GM13977 (cell line): ENCODE measurements at places on chromosomes 7 and 10.
A peak's percentile ranks its signal among the peaks of the same experiment; 100 is the strongest.

DNA sequence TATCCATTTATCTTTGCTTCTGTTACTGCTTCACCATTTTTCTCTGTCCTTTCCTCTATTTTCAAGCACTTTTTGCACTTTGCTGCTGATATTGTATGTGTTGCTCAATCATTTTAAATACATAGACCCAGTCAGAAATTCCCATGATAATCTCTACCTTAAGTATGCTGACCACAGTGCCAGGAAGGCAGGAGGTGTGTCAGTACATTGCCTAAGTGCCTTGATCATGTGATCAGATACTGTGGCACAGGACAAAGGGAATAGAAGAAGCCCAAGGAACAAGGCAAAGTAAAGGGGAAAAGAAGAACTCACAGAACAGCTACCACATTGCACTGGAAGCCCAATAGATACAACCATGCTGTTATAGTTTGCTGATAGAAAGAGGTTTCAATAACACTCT lies 53.7 kb upstream of the CD36 start:
- DNase-seq: no peak

DNA sequence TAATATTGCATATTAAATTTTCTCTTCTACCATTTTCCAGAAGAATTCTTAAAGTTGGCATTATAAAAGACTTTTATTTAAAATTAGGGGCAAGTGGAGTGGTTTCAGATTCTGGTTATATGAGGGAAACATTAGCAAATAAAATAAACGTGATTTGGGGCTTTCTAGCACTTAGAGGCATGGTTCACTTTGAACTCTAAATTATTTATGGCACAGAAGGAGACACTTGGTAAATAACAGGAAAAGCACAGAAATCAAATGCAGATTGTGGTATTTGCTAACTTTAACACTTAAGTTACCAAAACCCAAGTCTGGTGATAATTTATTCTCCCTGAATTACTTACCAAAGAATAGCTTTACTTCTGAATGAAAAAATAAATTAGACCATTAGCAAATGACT lies 134.5 kb upstream of the ETV1 start:
- DNase-seq: no peak

GRCh38 chr10:6823770-6824169 lies 243.7 kb upstream of the PRKCQ start:
- DNase-seq: no peak

DNA sequence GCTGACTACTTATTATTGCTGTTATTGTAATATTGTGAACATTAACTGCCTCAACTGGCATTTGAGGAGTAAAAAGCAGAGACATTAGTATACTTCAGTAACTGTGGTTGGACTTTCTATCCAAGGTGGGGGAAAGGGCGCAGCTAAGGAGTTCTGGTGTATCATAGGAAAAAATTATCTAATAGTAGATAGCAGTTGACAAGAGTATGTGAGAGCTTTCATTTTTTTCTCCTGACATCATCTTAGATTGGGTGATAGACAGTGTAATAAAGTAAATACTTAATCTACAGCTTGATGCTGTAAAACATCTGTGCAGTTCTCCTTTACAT lies 68.9 kb downstream of the PHTF2 start:
- DNase-seq: no peak

- DNase-seq: no peak
These were observed 4.1 kb upstream of the PRSS1 start for GRCh38 chr7:142745091-142745635.

- DNase-seq: peak; percentile 84
These were observed 82.1 kb upstream of the PDGFA start for GRCh38 chr7:601595-602340.

DNA sequence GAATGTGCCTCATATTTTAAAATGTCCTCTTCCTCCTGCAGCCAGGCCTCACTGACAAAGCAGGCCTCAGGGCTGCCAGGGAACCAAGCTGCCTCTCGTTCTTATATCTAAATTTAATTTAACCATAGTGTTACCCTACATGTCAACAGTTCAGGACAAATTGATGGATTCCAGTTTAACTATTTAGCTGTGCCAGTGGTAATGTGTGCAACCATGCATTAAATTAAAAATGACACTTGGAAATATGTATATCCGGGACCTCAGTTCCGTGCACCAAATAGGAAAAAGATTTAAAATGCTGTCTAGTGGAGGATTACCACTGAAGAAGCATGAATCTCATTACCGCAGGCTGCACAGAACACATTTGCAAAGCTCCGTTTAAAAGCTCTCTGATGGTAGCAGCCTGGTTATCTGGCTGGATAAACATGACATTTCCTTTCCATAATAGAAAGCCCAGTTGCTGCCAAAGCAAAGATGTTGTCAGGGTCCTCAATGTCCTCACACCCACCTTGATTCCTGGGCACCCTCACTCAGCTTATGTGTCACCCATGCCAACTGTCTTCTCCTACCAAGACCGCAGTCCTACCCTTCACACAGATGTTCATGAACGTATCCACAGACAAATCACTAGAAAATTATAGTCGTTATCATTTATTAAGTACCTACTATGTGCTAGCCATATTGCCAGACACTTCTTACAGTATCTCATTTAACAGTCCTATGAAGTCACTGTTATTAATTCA lies 73.3 kb upstream of the FRMD4A start:
- DNase-seq: no peak

DNA sequence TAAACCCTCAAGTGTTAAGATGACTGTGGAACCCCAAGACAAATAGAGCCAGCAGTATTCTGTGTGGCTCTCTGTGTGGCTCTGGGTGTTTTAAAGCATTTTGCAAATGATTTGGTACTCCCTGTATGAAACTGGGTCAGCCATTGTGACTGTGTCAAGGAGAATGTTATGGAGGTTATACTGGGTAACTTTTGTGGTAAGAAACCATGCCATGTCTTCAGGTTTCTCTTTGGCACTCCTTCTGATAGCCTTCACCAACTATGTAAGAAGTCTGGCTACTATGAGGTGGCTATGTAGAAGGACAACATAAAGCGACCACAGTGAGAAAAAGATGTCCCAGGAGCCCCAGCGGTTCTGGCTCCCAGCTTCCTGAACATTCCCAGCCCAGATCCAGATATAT lies 226.6 kb upstream of the RHOBTB1 start:
- DNase-seq: no peak

GRCh38 chr10:87651801-87652200 lies 7.9 kb upstream of the PAPSS2 start:
- DNase-seq: no peak

DNA sequence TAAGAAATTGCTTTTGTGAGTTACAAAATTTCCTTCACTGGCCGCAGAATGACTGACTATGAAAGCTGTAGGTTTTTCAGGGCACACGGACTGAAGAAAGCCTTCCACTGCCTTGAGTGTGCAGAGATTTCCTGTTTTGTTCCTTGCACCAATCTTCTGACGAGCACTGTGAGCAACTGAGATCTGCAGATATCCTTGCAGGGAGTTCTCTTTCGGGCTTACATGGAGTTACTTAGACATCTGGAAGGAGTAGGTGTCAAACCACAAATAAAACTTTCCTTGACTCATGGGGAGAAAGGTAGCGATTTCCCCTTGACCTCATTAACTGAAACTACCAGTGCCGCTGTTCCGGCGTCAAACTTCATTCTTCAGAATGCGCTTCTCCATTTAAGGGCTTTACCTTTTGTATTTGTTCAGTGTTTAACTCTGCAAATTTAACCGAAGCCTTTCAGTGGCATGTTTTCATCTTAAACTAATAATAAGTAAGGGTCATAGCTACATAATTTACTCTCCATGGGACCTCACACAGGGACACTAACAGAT lies 1175.3 kb downstream of the GATA3 start:
- DNase-seq: no peak

DNA sequence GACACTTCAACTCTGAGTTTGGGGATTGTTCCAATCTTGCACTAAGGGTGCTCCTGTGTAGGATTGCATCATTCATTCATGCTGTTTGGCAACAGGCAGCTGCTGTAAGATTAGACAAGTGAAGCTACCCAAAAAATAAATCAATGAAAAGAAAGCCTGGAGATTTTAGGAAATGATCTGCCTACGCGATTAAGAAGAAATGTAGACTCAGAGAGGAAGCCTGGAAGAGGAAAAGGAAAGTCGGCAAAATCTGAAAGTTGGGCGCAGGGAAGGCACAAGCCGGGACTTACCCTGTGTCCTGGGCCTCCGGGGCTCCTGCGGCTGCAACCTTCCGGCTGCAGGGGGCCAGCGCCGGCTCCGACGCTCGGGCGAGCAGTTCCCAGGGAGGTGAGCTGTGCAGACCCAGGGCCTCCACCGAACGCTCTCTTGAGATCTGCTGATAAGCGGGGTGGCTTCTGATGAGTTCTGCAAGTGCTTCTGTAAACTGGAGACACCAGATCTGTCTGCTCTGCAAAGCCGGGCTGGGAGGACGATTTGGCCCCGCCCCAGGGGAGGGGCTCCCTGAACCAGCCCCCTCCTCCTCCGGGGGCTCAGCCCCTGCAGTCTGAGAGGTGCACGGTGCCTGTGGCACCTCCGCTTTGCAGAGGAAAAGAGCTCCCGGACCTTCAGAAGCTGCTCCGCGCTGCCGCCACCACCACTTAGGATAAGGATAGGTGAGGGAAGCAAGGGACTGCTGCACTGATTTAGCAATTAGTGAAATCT lies 17.4 kb downstream of the PSPH start:
- DNase-seq: peak; percentile 87

DNA sequence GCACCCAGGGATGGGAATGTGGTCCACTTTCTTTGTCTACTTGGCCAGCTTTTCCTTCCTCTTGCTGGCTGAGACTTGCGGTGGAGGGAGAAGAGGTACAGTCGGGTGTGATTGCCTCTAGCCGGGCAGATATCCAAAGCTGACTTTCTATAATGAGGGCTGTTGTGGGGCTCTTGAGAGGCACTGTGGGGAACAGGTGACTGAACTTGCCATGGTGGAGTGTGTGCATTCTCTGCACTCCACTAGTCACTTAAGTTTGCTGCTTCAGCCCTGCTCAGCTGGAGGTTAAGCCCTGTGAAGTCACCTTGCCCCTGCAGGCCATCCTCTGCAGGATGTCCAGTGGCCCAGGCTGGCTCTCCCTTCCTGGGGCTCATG lies 116.6 kb downstream of the AOAH start:
- DNase-seq: no peak

GRCh38 chr7:116582164-116582732 lies 57.4 kb downstream of the CAV1 start:
- no peak for DNase-seq

- DNase-seq: no peak
These were observed 181.3 kb downstream of the RNLS start for GRCh38 chr10:88401671-88402347.

- no peak for DNase-seq
These were observed 130.4 kb downstream of the HIBADH start for GRCh38 chr7:27532314-27532713.

- no peak for DNase-seq
These were observed 148.0 kb downstream of the MYOF start for GRCh38 chr10:93334181-93334580.

GRCh38 chr7:112199035-112199655 lies 7.1 kb downstream of the DOCK4 start:
- DNase-seq: no peak

GRCh38 chr10:43160921-43161255 lies 22.6 kb downstream of the CSGALNACT2 start:
- no peak for DNase-seq

GRCh38 chr7:16817536-16817935 lies 12.7 kb upstream of the AGR2 start:
- DNase-seq: no peak

- DNase-seq: peak; percentile 55
These were observed 28.9 kb downstream of the MAT1A start for GRCh38 chr10:80260295-80261243.

DNA sequence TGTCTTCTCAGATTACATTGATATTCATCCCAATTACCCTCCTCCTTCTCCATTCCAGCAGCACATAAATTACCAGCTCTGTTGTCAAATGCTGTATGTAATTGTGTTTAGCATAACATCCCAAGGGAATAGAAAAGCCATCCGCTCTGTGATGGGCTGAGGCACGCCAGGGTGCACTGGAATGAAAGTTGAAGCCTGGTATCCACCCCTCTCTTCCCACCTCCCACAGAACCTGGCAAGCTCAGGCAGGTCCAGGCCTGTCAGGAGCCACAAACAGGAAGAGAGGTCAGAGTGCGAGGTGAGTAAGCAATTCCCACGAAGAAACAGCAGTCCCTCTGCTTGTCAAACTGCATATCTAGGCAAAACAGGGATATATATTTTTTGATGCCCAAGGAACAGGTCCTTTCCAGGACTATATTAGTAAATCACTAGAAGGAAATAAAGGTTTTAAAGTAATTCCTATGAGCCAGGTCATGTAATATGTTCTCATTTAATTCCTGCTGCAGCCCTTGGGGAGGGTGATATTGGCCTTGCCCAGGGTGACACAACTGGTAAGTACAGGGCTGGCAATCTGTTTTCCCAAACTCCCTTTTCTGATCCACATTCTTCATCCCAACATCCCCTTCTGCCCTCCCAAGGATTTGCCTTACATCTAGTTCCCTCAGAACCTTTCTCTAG lies 155.6 kb upstream of the GHITM start:
- DNase-seq: no peak

DNA sequence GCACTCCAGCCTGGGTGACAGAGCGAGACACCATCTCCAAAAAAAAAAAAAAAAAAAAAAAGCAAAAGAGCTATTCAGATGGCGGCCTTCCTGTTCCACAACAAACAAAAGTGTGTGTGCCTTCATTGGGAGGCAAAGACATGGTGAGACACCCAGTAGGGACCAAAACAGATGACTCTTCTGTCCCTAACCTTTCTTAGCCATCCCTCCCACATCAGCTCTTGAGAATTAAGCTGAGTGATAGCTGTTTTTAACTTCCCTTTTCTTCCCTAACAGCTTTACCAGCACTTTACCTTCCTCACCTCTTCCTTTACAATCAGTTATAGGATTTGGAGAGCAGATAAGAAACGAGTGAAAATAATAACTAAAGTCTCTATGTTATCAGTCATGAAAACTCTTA lies 48.2 kb downstream of the ARMH3 start:
- no peak for DNase-seq

DNA sequence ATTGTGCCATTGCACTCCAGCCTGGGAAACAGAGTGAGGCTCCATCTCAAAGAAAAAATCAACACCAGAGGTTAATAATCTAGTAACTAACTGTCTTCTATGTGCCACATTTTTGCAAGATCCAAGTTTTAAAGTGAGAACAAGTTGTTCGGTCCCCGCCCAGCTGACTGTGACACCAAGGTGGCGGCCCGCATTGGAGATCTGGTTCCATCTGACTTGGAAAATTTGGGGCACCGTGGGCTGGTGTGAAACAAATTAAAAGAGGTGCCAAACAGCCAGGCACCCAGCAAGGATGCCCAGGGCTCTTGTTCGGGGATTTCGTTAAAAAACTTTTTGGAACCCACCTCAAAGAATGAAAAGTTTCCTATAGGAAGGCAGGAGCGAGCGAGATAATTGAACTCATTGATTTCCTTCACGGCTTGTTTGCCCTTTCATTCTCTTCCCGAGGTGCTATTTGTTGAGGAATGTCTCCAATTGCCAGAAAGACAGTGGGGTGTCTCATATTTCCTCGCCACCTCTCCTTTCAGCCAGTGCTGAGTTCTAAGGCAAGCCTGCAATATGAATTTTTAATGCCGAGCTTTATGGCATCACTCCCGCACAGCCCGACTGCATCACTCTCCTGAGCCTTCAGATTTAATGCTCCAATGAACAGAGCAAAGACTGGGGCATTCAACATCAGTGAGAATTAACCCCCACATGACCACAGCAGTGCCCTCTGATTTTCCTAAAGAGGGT lies 156.9 kb upstream of the SH2B2 start:
- DNase-seq: no peak
